NCI-H2107 (cell line): ENCODE measurements at places on chromosomes 6 and 20.

DNA sequence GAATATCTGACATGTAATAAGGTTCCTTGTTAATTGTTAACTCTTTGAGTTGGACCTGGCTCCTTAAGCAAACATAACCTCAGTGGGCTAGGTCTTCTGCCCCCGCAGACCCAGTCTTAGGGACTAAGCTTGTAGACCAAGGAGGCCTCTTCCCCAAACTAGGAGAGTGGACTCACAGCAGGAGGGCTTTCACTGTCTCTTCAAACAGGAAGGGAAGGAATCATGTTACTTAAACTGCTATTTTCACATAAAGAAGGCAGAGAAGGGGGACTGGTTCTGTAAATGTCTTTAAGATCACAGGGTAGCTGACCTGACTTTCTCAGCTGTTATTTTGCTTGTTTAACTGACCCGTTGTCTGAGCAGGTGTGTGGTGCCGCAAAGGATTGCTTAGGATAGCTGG is 34.9 kb upstream of the PRDM1 start:
- no peak for DNase-seq

- no peak for DNase-seq
Measured at GRCh38 chr6:40328986-40329545, 258.1 kb downstream of the LRFN2 start.

GRCh38 chr6:70889270-70889669 is 67.6 kb downstream of the B3GAT2 start:
- DNase-seq = no peak

- DNase-seq = no peak
Measured at GRCh38 chr6:156687789-156688619, 89.2 kb upstream of the ARID1B start.

DNA sequence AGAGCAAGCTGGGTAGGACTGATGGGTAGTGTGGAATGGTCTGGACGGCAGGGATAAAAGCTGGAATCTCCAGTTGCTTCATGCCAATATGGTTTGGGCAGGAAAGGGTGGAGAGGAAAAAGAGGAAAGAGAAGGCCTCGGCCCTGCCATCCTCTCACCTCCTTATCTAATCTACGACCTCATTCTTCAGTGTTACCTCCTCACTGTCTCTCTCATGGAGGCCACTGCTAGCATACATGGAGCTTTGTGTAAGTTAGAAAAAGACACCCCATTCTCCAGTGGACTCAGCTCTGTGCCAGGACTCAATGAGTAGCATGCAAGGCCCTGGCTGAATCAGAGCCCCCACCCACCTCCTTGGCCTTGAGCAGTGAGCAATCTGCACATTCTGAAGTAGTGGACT is 6.1 kb upstream of the ARID1B start:
- no peak for DNase-seq

DNA sequence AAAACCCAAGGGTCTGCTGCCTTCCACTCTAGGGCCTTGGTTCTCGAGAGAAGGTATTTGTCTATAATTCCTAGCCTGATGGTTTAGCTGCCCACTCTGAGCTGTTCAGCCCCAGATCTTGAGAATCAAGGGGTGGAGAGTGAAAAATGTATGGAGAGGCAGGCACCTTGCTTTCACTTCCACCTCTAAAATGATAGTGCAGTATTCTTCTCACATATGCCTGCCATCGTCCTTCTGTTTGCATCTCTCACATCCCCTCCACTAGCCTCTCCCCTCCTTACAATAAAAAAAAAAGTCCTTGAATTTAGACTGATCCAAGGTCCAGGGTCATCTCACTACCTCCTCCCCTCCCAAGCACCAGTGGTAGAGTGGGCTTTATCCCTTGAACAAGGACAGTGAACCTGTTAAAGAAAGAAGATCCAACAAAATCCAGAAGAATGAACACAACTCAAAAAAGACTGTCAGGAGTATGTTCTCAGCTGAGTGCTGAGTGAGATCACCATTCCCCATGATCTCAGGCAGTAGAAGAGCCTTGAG is 104.2 kb downstream of the HIVEP1 start:
- DNase-seq = no peak

GRCh38 chr6:118663993-118664985 is 12.9 kb upstream of the CEP85L start:
- DNase-seq = no peak

DNA sequence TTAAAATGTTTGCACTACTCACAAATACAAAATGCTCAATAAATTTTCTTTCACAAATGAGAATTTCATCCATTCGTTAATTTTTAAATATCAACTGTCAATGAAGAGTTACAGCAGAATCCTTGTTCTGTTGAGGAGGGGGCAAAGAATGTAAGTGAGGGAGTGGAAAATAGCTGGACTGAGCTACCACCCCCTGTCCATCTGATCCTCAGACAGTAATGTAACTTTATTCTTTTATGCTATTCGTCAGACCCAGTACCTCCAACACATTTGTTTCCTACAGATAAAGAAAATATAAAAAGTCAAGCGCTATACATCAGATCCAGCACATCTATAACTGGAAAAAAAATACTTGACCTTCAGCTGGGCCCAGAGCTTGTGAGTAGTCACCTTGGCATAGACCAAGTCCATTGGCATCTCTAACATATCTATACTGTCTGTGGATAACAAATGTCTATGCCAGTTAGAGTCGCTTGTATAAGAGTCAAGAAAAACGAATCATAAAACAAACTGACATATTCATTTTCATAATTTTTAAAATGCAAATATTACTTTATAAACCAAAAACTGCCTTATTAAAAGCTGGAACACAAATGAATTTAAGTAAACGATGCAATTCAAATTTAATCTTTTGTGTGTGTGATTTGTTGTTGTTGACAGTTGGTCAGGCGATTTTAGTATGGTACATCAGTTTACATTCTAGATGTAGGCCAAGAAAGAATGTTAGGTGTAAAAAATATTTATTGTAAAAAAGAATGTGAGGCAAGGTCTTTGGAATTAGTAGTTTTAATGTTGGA is 57.2 kb upstream of the HFE start:
- no peak for DNase-seq

DNA sequence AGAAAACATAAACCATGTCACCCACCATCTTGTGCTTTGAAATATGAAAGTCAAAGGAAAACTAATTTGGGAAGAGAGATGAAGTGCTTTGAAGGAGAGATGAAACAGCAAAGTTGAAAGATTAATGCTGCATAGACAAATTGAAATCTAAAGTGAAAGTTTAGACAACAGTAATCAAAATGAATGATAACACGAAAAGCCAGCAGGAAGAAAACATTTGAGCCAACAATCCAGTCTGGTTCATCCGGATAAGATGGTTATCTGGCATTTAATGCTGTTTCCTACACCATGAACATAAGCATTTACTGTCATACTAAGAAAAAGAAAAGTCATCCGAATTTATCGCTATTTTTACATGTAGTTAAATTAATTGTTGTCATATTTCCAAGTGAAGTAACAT is 595 bp downstream of the HAO1 start:
- DNase-seq = no peak

DNA sequence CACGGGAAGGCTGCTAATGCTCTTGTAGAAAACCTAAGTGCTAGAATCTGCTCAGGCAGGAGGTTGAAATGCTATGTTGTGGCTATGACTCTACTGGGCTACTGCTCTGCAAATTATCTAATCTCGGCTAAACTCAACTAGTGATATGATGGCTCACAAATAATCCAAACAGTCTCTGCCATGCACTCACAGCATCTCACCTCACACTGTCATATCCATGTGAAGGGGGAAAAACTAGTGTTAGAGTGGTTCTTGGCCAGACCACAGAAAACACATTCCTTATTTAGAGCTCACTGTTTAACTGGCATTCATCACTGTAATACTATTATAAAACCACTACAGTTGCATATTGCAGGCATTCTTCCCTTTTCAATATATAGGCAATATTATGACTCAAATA is 81.8 kb upstream of the DST start:
- no peak for DNase-seq

GRCh38 chr20:24948939-24949679 is at the start of gene CST7:
CST7 (plus strand) TSS chr20:24949269; CDS start chr20:24949506, 237 bp downstream.
- DNase-seq = no peak

DNA sequence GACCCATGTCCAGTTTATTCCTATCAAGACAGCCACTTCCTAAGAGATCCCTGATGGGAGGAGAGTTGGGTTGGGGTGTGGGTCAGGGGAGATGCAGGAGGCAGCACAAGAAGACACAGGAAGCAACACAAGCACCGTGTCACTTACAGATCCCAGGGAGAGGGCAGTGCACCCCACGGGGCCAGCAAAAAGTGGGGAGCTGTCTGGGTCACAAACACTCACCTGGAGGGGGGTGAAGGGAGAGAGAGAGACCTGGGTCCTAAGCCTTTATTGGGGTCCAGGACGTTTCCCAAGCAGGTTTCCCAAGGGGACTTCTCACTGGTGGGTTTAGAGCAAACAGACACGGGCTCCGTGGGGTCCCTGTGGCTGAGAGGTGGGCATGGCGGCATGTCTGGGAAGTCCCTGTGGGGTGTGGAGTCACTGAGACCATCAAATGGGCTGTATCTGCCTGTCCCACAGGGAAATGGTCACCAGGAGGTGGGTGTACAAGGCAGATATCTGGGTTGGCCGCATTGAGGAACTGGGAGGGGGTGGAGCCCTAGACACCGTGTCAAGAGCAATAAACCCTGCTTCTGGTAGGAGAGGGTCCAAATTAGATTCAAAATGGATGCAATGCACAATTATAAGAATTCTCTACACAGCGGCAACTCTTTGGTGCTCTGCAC is 1.6 kb upstream of the CD93 start:
- no peak for DNase-seq

DNA sequence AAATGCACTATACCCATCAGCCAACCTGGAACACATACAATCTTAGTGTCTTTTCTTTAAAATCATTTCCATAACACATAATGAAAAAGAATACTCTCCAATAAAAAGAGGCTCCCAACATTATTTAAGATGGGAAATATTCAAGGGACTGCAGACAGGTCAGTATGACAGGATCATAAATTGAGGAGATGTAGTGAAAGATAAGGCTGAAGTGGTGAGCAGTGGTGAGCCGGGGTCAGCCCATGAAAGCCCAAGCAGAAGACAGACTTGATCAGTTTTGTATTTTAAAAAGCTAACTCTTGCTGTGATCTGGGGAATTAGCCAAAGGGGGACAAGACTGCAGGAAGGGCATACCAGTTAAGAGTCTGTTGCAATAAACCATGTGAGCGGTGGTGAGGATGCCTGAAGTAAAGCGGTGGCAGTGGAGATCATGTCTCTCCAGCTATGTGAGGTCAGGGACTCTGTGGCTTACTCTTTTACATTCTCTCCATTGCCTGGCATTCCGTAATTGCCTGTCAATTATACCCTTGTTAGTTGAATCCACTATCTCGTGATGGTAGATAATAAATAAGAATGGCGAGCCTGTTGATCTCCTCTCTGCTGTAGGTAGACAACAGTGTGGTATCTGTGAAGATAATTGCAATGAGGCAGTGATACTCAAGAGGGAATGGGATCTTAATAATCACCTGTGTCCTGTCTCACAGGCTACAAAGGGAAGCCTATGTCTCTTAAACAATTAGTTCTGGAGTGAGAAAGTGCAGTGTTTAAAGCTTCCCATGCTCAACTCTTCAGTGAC is 97.4 kb downstream of the FILIP1 start:
- no peak for DNase-seq

- no peak for DNase-seq
Measured at GRCh38 chr6:158764926-158765325, 54.2 kb downstream of the EZR start.

DNA sequence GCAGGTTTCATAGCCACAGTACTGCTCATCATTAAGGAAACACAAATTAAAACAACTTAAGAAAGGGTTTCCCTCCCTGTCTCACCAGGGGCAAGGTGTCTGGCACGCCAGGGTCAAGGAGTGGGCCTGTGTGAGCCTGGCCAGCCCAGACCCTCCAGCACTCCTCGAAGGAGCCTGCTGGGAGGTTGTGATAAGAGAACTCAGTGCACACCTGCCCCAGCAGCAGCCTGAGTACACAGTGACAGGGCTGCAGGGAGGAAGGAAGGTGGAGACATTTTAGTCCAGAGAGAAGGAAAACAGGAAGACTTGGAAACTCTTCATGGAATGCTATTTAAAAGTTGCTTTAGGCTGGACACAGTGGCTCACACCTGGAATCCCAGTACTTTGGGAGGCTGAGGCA is 14.1 kb downstream of the NINL start:
- DNase-seq = no peak

DNA sequence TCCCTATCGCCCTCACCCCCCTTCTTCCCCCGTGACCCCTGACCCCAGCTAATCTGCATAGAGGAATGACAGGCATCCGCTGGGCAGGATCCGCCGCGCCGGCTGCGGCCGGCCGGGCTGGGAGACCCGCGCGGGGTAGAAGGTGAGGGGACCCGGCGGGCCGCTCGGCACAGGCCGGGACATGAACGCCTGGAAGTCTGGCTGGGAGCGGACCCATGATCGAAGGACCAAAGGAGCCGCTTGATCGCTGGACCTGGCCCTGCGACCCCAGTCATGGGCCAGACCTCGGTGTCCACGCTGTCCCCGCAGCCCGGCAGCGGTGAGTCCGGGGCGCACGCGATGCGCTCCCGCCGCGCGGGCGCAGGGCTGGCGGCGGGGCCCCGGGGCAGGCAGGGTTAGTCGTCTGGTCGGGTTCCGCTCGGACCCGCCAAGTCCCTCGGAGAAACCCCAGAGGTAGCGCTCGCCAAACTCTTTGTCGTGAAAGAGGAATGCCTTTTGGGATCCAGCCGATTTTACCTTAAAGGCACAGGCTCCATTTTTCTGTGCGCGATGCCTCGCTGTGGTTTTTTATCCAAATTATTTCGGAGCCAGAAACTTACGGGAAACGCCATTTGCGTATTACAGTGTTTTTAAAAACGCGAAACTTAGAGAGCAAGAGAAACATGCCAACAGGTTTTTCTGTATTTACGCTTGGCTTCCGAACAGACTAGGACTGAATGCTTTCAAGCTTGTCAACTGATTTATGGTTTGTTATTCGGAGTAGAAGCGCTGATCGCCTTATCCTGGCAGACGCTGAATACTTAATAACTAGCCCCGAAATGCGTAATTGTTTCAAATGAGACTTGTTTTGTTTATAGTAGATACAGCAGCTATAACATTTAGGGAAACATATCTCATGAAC is at the start of gene PHACTR2:
Gene PHACTR2, plus strand, starts transcription at position 75 of the 901 bp plus-strand sequence. Its CDS starts 199 bp downstream, at position 274.
- DNase-seq = no peak

GRCh38 chr6:15990179-15990578 is 138.7 kb upstream of the MYLIP start:
- DNase-seq = no peak

DNA sequence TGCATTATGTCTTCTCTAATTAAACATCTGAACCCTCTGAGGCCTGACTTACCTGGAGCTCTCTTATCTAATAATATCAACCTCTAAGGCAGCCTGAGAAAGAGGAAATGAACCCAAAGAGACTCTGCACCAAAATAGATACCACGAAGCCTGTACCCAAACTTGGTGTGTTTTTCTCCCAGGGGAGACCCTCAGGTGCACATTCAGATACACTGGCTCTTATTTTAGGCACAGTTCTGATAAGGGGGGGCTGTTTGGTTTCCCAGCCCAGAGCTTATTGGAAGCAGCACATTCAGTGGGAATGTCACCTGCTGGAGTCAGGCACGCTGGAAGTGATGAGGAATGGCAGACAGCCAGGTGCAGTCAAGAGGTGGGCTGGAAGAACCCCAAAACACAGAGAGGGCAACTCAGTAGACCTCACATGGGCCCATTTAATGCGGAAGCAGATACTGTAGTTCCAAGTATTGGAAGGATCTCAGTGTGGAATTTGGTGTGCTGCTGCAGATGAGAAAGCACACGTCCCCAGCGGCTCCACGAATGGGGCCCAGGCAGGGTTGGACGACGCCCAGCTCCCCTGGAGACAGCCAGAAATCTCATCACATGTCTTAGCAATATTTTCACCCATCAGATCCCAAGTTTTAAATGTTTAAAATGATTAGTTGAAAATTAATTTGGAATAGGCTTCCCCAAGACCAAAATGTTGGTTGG is 9.7 kb upstream of the CCR6 start:
- DNase-seq = no peak
